ENCODE measurements at places on chromosomes 6 and 20.

DNA sequence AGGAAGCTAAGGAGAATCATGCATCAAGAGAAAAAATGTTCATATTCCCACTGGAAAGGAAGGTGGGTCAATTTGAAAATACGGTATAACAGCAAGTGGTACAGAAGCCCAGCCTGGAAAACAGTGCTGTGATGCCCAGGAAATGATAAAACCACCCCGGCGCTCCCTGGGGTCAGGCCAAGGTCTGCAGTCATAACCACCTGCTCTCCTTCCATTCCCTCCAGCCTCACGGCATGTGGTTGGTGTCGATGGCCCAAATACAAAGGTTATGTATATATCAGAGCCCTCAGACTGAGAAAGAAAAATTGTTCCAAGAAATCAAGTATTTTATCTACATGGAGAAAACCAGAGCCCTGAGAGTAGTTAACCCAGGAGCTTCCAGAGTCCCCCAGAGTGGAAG lies 208.1 kb upstream of the CDYL start:
- no peak for DNase-seq

- no peak for DNase-seq
Observed at GRCh38 chr6:12081771-12082170, 69.7 kb downstream of the HIVEP1 start.

DNA sequence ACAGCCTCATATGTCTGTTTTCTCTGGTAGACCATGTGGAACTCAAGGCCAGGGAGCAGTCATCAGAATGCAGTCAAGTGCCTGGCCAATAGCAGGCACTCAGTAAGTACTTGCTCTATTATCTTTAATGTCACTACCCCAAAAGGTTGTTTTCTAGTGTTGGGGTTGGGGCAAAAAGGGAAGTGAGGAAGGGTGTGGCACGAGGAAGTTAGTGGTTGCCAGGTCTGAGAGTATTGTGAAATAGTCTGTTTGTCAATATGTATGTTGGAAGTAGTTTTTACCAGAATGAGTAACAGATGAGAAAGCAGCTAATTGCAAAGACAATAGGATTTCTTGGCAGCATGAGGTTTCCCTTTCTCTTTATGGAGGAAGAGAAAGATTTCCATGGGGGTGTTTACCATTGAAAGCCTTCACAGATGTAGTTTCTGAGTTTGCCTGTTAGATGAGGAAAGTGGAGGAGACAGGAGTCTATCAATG lies 59.5 kb upstream of the ARMH2 start:
- no peak for DNase-seq

- DNase-seq, result no peak
Observed at GRCh38 chr20:48975955-48976354, 54.4 kb downstream of the ARFGEF2 start.

GRCh38 chr6:25007269-25007699 lies 71.5 kb upstream of the RIPOR2 start:
- peak; percentile 5 for DNase-seq

DNA sequence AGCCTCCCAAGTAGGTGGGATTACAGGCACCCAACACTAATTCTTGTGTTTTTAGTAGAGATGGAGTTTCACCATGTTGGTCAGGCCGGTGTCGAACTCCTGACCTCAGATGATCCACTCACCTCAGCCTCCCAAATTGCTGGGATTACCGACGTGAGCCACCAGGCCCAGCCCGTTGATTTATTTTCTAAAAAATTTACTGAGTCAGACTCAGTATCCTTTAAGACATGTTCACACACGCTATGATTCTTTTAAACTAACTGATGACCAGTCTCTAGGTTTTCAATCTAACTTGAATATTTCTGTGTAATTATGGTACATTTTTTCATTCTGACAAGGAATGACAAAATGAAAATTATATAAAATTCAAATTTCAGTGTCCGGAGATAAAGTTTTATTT lies 114.5 kb downstream of the MMUT start:
- DNase-seq, result no peak

- DNase-seq, result no peak
Observed at GRCh38 chr6:54935739-54936138, 89.2 kb downstream of the FAM83B start.

Measured in activated CD4-positive, CD25-positive, alpha-beta regulatory T cell (primary cell).